EH (cell line): ENCODE measurements at places on chromosomes 2 and 18.

- no peak for DNase-seq
Observed at GRCh38 chr2:11708106-11708505, 38.1 kb upstream of the NTSR2 start.

- no peak for DNase-seq
Observed at GRCh38 chr2:111058264-111058663, 62.5 kb upstream of the BCL2L11 start.

GRCh38 chr2:119647440-119648169, 31.4 kb upstream of the TMEM177 start:
- no peak for DNase-seq

- DNase-seq: no peak
Observed at GRCh38 chr2:71813807-71814470, 333.7 kb downstream of the CYP26B1 start.

DNA sequence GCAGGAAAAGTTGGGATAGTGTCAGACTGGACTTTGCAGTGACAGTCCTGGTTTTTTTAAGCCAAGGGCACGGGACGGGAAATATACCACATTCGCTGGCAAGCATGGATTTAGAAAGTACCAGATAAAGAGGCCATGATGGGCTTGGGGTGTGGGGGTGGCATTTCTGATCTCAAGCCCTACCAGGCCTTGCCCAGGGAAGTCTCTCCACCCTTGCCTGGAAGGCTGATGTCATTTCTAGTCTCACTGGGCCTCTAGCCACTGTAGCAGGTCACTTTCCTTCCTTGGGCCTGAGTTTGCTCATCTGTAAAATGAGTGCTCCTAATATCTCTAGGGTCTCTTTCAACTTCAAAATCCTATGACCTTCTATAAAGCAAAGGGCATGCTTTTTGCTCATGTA, 1.8 kb downstream of the ZBTB7C start:
- no peak for DNase-seq

GRCh38 chr2:162092008-162092390, 18.0 kb upstream of the DPP4 start:
- no peak for DNase-seq

GRCh38 chr2:75558786-75559679, 1.7 kb downstream of the EVA1A start:
- peak; percentile 64 for DNase-seq

GRCh38 chr2:26475037-26475436, 2.9 kb downstream of the OTOF start:
- DNase-seq: no peak
